Cardiac septum (tissue), 1 donor: ENCODE measurements at places on chromosomes 11 and 22. TPM values are rescaled to one million over a fixed set of nuclear protein-coding genes. Genes with fewer than 3 reads are reported as not detected.

DNA sequence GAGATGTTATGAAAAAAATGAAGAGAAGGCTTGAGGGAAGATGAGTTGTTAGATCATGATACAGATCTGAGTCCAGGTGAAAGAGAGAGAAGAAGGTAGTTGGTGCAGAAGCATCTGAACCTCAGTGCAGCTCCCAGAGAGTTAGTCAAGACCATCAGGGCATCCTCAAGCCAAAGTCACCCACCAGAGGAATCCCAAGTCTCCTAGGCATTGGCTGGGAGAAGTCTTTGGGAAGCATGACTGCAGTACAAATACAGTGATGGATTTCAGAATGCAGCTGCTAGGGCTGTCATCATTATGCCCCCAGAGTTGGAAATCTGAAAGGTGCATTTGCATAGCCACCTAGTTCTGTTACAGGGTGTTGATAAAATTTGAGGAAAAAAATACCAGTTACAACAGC, 59.7 kb upstream of the GALNT18 start:
- no peak for DNase-seq

DNA sequence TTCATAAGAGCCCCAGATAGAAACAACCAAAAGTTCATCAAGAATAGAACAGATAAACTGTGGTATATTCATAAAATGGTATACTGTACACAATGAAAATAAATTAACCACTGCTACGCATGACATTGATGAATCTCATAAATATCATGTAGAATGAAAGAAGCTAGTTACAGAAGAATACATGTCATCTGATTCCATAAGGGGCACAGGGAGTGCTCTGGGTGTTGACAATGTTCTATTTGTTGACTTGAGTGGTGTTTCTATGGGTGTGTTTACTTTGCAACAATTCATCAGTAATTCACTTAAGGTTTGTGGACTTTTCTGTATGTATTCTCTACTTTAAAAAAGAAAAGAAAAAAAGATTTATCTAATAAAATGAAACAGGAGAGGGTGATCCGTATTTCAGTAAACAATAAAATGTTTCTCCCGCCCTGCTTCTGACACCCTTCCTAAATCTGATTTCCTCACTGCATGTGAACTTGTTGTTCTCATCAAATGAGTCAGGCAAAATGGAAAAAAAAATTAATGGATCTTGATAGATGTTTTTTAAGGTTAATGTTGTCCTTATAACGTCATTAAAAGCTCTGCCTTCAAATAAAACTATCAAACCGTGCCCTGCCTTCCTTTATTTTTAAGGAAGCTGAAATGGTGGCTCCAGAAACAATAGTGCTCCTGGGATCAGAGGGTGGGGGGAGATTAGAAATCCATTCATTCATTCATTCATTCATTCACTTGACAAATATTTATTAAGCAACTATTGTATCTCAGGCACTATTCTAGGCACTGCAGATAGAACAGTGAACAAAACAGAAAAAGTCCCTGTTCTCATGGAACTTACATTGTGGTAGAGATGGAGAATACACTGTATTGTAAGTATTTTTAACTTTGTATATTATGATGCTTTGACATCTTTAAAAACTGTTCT, 77.2 kb upstream of the CD44 start:
- DNase-seq = no peak

DNA sequence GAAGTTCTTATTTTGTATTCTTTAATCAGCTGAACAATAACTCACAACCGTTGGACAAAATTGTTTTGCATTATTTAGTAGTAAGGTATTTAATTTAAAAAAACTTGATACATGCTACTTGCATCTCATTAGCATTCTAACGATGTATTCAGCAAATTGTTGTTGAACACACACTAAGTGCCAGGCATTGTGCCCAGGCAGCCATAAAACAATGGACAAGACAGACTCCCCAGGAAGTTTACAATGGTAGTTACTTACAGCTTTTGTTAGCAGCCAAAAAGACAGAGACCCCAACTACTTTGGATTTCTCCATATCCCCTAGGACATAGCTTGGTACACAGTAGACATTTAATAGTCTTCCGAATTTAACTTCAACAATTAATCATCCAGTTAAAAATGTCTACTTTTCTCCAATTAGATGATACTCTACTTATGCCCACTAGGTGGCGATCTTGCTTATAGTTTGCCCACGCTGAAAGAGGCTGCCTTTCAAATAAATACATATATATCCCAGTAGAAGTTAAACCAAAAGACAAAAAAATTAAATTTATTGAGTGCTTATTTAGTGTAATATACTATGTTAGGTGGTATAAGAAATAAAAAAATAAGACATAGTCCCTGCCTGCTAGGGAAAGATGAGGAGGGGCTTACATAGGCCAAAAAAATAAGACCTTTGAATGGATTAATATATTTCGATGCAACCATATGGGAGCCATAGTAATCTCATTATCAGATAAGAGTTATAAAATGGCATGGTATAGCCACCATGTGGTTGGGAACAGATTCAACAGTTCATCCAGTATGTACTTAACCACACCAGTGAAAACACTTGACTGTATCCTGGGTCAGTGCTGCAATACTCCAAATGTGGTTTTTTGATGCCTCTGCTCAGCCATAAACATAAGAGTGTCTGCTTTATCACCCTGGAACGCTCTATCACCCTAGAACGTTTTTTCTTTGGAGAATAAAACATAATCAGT, 2.0 kb upstream of the FJX1 start:
- no peak for DNase-seq

- DNase-seq = no peak
These were observed 6.6 kb upstream of the TXNRD2 start for GRCh38 chr22:19948057-19948760.

DNA sequence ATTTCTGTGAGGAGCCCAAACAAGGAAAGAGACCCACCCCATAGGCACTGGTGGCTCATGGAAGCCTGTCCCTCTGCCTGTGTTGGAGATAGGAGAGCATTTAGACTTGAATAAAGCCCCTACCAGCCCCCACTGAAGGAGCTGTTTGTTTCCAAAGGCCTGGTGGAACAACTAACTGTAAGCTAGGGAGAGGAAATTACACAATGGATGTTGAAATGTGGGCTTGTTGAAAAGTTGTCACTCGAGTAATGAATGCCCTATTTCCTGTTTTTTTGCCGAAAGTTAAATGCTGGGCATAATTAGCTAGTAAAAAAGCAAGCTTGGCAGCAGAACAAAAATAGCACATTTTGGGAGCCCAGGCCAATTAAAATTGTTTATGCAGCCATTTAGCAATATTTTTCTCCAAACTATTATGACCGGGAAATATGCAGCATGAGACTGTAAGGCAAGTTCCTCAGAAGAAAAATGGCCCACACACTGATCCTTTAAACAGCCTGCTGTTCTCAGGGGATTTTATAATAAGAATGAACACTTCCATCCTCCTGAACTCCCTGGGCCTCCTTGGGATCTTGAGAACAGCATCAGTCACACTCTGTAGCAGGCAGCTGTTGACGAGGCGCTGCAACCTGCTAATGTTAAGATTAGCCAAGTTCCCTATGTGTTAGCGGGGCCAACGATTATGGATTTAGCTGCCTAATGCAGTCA, 38.6 kb upstream of the LMO2 start:
- no peak for DNase-seq

DNA sequence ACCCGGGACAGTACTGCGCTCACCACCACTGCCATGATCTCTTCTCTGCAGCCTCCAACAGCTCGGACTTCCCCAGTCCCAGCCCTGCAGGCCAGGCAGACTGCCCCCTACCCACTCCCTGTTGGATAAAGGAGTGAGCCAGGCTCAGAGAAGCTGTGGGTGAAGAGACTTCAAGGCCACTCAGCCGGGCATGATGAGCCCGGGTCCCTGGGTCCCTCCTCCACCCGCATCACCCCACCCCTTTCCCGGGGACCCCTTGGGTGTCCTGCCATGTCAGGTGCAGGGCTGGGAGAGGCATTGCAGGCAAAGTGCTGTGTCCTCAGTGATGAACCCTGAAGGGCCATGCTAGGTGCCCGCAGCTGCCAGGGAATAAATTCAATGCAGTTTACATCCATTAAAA, 14.5 kb downstream of the LSP1 start:
- DNase-seq = no peak

- no peak for DNase-seq
These were observed 44.1 kb downstream of the USP28 start for GRCh38 chr11:113831314-113831713.

DNA sequence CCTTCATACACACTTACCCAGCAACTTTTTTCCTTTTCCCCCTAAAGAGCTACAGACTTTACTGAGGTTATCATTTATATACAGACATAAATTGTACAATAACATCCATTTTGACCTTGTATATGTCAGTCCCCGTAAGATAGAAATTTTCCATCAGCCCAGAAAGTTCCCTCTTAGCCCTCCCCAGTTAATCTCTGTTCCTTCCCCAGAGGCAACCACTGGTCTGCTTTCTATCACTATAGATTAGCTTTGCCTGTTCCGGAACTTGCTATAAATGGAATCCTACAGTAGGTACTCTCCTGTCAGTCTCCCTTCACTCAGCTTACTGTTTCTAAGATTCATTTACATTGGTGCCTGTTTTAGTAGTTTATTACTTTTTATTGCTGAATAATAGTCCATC, 54.9 kb downstream of the TSPAN18 start:
- DNase-seq = no peak

GRCh38 chr11:68829581-68829980, 12.1 kb downstream of the CPT1A start:
- no peak for DNase-seq

DNA sequence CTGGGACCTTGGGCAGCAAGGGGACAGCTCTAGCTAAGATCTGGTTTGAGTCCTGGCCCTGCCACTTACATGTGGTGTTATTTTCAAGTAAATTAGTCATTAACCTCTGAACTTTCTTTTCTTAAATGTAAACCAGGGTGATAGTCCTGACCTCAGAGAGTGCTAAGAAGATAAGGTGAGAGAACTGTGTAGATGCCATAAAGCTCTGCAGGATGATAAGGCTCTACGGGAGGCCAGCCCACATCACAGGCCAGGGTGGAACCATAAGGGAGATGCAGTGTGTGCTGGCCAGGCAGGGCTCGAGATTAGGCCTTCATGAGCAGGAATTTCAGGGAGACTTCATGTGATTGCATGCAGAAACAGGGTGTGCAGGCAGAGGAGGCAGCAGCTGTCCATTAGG, 24.2 kb downstream of the NECTIN1 start:
- DNase-seq = no peak

- no peak for DNase-seq
These were observed 4.3 kb upstream of the TMEM132A start for GRCh38 chr11:60919956-60920355.

DNA sequence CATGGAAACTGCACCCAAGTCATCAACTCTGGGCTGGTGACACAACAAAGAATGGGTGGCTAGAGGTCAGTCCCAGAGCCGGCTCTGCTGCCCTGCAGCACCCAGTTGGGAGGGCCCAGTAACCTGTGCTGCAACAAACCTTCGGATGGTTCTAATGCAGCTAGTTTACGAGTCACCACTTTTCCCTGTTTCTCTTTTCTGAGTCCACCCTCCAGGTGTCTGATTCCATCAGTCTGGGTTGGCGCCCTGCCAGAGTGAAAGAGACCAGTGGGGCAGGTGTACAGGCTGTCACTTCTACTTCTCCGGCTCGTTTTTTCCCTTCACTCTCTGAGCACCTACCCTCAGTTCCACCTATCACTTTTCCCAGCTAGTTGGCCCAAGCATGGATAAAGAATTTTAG, 572.9 kb downstream of the NTM start:
- no peak for DNase-seq

DNA sequence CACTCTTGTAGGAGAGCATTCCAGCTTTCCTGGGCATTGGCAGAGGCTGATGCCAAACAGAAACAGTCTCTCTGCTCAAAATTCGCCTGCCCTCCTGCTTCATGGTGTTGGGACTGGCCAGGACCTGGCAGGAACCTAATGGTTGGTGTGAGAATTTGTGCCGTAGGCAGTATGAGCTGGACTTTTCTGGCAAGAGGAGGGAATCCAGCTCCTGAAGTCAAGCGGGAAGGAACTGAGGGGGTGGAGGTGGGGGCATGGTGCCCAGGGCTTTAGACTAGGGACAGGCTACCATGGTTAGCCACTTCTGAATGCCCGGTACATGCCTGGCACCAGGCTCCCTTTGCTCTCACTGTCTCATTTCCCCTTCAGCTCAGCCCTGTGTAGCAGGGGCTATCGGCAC, 6.9 kb upstream of the TOMM22 start:
- no peak for DNase-seq

DNA sequence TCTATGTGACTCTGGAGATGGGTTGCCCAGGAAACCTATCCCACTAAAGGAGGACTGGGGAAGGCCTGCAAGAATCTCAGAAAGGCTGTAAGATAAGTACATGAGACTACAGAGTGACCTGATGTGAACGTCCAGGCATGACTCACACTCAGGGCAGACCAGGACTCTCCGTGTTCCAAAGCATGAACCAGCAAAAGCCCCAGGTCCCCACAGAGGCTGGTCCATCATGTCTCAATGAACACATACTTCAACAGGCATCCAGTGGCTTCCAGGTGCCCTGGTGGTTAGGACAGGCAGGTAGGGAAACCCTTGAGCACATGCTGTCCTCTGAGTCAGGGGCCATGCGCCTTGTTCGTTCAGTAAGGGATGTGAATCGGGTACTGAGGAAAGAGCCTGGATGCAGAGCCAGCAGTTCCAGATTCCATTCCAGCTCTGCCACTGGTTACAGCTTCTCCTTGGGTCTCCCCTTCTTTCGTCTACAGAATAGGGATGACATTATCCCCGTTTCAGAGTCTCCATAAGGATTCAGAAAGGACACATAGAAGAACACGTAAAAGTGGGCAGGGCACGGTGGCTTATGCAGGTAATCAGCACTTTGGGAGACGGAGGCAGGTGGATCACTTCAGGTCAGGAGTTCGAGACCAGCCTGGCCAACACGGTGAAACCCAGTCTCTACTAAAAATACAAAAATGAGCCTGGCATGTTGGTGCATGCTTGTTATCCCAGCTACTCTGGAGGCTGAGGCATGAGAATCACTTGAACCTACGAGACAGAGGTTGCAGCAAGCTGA, 129.0 kb upstream of the TEAD1 start:
- no peak for DNase-seq

DNA sequence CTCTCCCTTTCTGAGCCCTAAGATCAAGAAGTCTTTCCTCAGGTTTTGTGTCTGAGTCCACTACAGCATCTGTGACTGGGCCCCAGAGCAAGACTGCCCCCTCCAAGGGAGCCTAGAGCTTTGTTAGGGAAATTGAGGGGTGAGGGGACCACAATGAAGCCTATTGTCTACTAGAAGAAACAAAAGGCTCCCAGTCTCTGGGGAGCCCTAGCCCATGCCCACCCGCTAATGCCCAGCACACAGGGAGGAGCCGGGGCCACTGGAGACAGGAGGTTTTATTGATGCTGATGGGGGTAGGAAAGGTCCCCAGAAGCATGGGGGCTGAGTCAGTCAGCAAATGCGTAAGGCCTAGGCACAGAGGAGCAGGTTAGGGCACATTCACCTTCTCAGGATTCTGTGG, 14.0 kb downstream of the RHOG start:
- no peak for DNase-seq

GRCh38 chr11:59283825-59284772, 71.4 kb upstream of the MPEG1 start:
- no peak for DNase-seq

The MGAT3 gene
- total RNA-seq = 24.1 TPM

The BACE1 gene
- total RNA-seq = 15.7 TPM

The BIRC3 gene
- 1.8 TPM for total RNA-seq

The OR4A15 gene
- not detected for total RNA-seq

The OR5M8 gene
- not detected for total RNA-seq

The OR5W2 gene
- not detected for total RNA-seq

The FAM180B gene
- total RNA-seq = not detected

The SERPIND1 gene
- total RNA-seq = 0.13 TPM

The USP2 gene
- total RNA-seq = 80.0 TPM

The SYT12 gene
- total RNA-seq = 2.2 TPM
